Naive thymus-derived CD8-positive, alpha-beta T cell (primary cell): ENCODE measurements at places on chromosomes 5 and 9.

- no peak for DNase-seq
Measured at GRCh38 chr5:26339576-26339975, 698.8 kb downstream of the CDH9 start.

GRCh38 chr5:143174714-143175398 lies 228.6 kb downstream of the NR3C1 start:
- no peak for DNase-seq

- DNase-seq, result no peak
Measured at GRCh38 chr5:126454081-126454480, 30.9 kb downstream of the GRAMD2B start.

GRCh38 chr5:88748666-88749065 lies 134.3 kb downstream of the MEF2C start:
- no peak for DNase-seq

- no peak for DNase-seq
Measured at GRCh38 chr5:52743012-52743411, 44.7 kb upstream of the ITGA1 start.

- DNase-seq, result no peak
Measured at GRCh38 chr5:142726188-142726731, 40.4 kb upstream of the FGF1 start.

DNA sequence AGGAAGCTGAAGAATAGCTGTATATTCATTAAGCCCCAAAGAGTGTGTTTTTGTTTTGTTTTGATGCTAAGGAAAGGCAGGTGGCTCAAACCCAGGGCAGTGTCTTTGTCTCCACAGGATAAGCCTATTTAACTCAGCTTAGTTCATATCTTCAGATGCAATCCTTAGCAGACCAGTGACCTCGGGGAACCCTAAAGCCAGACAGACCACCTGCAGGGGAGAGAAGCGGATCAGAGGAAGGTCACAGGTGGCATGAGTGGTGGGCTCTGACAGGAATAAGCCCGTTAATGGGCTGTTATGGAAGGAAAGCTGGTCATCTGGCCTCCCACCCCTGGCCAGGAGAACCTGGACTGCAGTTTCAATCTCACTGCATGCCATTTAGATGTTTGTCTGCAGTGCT lies 30.8 kb downstream of the TAS2R1 start:
- DNase-seq, result no peak

DNA sequence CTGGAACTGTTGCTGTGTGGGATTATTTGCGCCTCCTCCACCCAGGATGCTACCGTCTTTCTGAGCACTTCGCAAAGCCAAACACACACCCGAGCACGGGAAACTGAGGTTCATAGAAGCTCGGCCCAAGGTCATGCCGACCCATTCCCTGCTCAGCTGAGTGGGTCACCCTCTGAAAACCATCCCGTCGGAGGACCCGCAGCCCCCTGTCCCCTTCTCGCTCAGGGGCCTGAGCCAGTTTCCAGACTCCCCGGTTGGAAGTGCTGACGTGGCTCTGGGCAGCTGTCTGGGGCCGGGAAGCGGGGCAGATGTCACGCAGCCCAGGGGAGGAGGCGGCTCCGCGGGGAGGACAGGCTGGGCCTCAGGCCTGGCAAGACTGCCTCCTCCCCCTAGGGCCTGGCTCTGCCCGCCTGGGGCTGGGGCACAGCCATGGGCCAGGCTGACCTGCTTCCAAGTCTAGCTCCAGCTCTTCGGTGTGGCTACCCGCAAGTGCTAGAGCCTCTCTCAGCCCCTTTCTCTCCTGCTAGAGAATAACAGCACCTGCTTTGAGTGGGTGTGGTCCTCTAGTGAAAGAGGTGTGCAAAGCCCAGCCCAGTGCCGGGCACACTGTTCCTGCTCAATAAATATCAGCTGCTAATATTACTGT lies 9.9 kb upstream of the CXXC5 start:
- DNase-seq, result no peak

GRCh38 chr5:102767862-102768261 lies 12.8 kb downstream of the PAM start:
- DNase-seq, result no peak

DNA sequence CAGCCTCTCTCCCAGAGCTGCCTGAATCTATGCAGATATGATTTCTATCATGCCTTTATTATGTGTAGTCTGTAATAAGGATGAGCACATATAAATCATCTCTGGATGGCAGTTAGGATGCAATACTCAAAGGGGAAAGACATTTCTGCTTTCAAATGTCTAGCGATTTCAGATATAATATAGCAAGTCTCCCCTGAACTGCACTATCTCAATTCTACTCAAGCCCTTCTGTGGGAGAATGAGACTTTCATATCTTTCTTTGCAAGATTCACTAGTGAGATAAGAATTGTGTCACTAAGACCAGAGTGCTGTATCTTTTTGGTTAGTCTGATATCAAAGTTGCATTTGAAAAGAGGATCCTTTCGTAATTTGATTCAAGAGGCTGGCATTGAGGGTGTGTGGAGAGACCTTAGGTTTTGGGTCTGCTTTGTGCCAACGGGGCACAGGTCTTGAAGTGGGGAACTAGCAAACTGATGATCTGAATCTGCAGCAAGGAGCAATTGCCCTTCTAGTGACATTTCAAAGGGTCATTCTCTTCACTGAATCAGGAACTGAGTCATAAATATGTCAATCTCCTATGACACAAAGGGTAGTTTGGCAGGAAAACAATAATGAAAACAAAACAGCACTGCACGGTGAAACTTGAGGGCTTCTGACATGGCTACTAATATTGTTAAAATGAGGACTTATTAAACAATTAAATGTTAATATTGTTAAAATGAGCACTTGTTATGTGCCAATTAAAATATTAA lies 305.5 kb upstream of the CLINT1 start:
- no peak for DNase-seq

DNA sequence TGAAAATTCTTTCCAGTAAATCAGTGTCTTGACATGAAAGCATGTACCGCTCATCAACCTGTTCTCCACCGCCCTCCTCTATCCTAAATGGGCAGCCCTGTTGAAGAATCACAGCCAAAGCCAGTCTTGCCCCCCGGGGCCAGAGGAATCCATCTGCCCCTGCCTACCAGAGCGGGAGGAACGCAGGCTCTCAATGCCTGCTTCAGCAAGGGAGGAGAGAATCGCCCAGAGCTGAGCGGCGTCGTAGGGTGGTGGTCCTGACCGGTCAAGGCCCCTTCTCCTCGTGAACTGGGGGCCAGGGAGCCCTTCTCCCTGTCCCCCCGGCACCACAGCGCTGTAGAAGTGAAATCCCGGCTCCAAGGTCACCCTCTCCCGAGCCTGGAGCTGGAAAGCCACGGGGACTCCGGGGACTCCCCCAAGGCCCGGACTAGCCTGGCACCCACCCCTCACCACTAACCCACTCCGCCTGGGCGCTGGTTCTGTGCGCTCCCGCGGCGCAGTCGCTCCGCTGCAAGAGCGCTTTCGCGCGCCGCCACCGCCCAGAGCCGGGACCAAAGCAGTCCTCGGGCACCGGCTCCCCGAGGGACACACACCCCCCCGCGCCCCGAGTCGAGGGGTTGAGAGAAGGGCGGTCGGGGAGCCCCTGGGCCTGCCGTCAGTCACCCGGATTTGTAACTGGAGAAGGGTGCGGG lies 718 bp upstream of the TMEM215 start:
- DNase-seq, result no peak

DNA sequence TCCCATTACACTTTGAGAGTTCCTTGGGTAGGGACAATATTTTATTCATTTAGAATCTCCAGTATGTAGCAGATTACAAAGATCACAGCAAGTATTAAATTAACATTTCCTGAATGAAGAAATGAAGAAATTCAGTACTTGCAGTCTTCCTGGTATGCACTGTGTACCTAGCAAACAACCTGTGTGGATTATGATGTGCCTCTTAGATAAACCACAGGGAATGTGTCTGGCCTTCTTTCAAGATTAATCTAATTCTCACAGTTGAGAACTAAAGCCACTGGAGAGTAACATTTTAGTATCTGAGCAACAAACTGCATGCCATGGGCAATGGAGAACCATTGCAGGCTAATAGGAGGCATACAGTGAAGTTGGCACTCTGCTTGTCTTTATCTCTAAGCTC lies 199.4 kb downstream of the AP3B1 start:
- DNase-seq, result no peak

GRCh38 chr5:96942911-96943310 lies 7.0 kb downstream of the LNPEP start:
- DNase-seq, result no peak

- no peak for DNase-seq
Measured at GRCh38 chr9:75956161-75956560, 65.7 kb downstream of the PCSK5 start.

GRCh38 chr5:136166909-136167308 lies 26.1 kb downstream of the SMIM32 start:
- DNase-seq, result no peak

DNA sequence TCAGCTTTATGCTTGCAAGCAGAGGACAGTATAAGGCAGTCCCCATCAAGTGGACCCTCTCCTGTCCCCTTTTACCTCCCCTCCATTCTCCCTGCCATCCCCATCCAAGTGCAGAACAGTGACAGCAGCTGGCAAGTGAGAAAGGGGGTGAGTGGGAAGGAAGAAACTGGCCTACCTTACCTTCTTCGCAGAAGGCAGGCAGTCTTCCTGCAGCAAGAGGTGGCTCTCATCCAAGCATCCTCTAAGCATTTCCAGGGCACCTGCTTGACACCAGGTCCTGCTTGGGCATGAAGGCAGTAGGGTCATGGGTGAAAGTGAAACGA lies 77.3 kb upstream of the SH3PXD2B start:
- DNase-seq, result no peak

DNA sequence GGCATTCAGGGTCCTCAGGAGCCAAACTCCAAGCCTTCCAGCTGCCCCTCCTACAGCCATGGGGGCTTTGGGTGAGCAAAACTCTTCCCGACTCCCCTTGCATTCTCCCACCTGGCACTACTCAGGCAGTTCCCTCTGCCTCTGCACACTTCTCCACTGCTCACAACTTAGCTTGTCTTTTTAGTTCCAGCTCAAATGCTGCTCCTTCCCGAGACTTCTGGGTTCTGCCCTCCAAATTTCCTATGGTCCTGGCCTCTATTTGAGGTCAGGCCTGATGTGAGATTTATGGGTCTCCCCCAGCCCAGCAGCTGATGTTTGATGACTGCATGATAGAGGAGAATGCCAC lies 5.7 kb upstream of the SLC25A48 start:
- DNase-seq, result no peak

DNA sequence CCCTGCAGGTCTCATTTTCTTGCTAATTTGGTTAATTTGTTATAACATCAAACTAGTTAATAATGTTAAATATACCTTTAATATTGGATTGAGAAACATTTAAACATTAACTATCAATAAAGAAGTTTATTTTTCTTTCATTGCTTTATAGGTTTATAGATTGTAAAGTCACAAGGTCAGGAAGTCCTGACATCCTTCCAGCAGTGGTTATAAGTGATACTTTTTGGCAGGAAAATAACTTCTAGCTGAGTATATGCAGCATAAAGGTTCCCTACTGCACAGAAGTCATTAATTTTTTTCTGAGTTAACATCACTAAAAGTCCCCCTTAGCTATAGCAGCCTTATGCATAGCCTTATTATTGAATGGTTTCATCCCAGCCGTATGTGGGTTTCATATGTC lies 85.5 kb downstream of the LNPEP start:
- no peak for DNase-seq

- no peak for DNase-seq
Measured at GRCh38 chr5:14572385-14572784, 9.2 kb upstream of the OTULINL start.

GRCh38 chr5:135160036-135160675 lies 126.1 kb upstream of the PITX1 start:
- no peak for DNase-seq

- no peak for DNase-seq
Measured at GRCh38 chr5:56625541-56625940, 189.8 kb upstream of the MAP3K1 start.

GRCh38 chr5:180291234-180291940 lies 496 bp downstream of the MAPK9 start:
- DNase-seq, result no peak

DNA sequence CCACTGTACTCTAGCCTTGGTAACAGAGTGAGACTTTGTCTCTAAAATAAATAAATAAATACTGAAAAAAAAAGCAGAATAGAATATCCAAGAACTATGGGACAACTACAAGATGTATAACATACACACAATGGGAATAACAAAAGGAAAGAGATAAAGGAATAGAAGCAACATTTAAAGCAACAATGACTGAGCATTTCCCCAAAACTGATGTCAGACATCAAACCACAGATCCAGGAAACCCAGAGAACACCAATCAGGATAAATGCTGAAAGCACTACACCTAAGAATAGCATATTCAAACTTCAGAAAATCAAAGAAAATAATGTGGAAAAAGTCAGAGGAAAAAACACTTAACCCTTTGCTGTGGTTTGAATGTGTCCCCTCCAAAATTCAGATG lies 436.4 kb downstream of the ACTL7B start:
- DNase-seq, result no peak

DNA sequence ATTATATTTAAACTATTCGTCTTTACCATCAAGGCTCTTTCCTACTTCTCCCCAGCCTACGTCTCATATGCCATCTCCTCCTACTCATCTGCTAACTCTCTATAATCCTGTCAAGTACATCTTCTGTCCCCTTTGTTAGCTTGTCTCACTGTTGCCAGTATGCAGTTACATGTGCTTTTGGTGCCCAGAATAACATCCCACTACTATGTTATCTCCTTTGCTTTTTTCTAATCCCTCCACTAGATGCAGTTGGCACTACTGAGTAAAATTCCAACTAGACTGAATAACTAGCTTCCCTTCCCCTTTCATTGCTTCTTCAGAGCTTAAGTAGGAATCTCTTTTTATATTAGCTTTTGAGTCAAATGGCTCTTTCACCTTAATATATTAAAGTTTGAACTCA lies 3.0 kb upstream of the ARRDC3 start:
- no peak for DNase-seq

DNA sequence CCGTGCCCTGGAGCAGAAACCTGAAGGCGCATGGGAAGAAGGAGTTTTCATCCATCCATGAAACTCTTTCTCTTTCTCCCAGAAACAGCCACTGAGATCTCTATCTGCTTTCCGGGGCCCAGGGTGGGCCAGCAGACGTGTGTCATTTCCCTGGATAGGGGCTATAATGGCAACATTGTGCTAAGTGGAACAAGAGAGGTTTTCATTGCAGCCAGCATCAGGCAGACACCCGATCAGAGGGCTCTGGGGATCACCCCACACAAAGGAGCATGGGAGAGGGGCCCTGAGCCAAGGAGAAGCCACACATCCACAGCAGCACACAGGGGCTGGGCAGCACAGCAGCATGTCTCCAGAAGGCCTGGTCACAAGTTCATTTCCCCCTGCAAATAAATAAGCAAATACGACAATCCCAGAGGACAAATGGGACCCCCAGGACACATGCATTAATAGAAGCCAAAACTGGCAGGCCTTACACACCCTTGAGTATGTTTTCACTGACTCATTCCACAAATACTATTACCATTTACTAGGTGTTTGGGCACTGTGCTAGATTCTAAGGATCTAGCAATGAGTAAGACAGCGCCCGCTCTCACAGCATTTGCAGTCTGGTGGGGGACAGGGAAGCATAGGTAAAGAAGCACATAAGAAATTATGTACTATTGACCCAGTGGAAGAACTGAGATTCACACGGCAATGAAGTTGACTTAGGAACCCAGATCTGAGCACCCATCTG lies 4.3 kb upstream of the AFAP1L1 start:
- DNase-seq, result no peak

- no peak for DNase-seq
Measured at GRCh38 chr5:160387445-160387844, 12.4 kb downstream of the FAM200C start.
